ENCODE measurements at places on chromosomes 6 and 20.

DNA sequence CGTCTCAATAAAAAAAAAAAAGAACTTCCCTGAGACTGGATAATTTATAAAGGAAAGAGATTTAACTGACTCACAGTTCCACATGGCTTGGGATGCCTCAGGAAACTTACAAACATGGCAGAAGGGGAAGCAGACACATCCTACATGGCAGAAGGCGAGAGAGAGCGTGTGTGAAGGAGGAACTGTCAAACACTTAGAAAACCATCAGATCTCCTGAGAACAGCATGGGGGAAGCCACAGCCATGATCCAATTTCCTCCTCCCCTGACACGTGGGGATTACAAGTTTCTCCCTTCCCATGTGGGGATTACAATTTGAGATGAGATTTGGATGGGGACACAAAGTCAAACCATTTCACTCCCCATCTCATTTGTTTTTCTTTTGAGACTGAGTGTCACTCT lies 46.6 kb upstream of the TFAP2C start:
- no peak for DNase-seq

GRCh38 chr6:118370722-118371121 lies 177.4 kb upstream of the PLN start:
- no peak for DNase-seq

- no peak for DNase-seq
Observed at GRCh38 chr6:133240511-133241085, 559 bp upstream of the EYA4 start.

DNA sequence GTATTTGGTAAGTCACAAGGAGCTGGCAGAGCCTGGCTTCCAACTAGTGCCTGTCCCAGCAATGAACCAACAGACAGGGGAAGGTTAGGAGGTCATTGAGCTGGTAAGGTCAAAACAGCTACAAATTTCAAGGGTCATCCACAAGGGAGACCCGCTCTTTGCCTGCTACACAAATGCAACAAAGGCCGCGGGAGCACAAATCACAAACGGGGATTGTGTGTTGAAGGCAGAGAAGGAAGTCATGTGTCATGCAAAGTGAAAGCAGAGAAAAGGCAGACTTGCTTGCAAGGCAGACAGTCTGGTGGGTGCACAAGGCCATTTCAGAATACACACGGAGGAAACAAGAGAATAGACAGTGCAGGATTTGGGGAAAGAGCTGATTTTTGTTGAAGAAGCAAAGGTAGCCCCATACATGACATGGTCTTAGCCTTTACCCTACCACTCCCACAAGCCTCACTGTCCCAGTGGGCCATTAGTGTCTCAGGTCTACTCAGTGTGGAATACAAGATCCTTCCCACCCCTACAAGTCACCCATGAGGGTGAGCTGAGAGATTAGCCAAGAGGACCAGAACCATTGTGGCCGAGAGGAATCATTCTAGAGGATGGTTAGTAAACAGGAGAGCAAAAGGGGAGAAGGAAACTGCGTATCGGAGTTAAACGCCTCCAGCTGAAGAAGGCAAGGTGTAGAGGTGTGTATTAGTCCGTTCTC lies 18.1 kb upstream of the SAMHD1 start:
- no peak for DNase-seq

GRCh38 chr20:52746190-52746589 lies 226.0 kb upstream of the TSHZ2 start:
- DNase-seq = no peak

DNA sequence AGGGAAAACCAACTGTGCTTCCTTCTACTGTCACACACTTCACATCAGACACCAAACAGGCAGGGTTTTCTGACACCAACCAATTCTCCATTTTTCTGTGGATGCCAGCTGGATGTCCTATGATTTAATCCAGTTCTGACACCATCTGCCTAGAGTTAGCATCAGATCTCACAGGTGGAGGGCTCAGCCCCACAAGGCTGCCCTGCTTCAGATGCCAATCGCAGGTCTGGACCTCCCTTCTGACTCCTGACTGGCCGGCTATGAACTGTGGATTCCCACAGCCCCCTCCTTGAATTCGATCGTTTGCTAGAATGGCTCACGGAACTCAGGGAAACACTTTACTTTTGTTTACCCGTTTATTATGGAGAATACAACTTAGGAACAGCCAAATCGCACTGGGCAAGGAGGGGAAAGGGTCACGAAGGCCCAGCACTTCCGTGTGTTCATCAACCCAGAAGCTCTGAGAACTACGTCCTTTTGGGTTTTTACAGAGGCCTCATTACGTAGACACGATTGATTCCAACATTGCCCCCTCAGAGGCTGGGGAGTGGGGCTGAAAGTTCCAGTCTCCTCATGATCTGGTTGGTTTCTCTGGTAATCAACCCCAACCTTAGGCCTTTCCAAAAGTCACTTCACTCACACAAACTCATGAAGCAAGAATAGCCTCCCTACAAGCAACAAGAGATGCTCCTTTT lies 25.4 kb upstream of the MAS1 start:
- DNase-seq = no peak

DNA sequence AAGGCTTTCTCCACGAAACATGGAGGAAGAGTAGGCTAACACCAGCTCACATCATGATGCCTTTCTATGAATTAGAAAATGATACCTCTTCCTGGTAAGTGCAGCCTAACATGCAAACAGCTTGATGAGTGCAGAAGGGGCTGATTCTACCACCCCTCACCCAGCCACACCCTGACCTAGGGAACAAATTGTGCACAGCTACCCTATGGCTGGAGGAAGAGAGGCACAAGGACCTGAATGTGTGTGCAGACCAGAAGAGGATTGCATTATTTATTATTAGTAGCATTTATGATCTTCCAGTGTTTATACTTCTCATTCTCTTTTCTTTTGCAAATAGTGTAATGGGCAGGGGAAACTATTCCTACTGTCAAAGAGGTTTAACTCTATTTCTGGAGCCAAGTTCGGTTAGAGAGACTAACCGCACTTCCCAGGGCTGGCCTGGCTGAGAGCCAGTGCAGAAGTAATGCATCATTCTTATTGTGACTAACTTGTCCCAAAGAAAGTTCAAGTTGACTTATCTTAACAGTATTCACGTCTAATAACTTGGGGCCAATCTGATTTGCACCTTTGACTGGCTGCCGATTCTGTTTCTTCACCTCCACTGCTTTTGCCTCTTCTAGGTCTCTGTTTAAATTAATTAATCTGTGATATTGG lies 237.5 kb downstream of the CD83 start:
- DNase-seq = no peak

DNA sequence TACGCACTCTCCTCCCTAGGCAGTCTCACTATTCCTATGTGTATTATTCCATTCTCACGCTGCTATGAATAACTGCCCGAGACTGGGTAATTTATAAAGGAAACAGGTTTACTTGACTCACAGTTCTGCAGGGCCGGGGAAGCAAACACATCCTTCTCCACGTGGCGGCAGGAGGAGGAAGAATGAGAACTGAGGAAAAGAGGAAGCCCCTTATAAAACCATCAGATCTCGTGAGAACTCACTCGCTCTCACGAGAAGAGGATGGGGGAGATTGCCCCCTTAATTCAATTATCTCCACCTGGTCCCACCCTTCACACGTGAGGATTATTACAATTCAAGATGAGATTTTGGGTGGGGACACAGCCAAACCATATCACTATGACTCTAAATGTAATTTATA lies 61.9 kb downstream of the ECT2L start:
- no peak for DNase-seq

DNA sequence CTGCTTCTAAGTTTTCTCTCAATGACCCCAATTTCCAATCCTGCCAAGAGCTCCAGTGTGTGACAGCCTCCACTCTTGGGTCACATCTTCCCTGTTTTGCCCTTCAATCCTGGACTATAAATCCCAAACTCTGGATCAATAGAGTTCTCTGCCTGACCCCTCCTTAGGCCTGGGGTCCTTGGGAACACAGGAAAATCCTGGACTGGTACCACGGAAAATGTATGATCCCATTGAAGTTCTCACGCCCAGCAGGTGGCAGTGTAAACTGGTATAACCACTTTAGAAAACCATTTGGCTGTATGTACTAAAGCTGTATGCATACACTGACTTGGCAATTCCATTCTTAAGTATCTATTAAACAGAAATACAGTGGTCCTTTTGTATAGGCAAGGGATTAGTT lies 98.0 kb downstream of the SNAP25 start:
- DNase-seq = no peak

- DNase-seq = no peak
Observed at GRCh38 chr20:38283236-38283635, 20.7 kb upstream of the BPI start.

- DNase-seq = no peak
Observed at GRCh38 chr6:81985191-81985590, 232.7 kb upstream of the TENT5A start.

DNA sequence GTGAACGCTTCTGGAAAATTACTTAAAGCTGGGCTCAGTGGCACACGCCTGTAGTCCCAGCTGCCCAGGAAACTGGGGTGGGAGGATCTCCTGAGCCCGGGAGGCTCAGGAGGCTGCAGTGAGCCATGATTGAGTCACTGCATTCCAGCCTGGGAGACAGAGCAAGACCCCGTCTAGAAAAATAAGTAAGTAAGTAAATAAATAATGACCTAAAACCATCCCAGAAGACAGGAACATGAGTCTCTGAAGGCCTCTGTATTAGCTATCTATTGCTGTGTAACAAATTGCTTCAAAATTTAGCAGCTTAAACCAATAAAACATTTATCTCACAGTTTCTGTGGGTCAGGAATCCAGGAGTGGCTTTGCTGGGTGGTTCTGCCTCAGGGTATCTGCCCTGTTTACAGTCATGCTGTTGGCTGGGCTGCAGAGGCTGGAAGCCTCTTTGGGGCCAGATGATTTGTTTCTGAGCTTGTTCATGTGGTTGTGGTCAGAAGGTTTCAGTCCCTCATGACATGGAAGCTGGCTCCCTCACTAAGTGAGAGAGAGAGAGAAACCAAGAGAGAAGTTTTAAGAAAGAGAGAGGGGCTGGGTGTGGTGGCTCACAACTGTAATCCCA lies 48.4 kb upstream of the NCOA3 start:
- peak; percentile 92 for DNase-seq
